ENCODE measurements at places on chromosomes 7 and 10.

DNA sequence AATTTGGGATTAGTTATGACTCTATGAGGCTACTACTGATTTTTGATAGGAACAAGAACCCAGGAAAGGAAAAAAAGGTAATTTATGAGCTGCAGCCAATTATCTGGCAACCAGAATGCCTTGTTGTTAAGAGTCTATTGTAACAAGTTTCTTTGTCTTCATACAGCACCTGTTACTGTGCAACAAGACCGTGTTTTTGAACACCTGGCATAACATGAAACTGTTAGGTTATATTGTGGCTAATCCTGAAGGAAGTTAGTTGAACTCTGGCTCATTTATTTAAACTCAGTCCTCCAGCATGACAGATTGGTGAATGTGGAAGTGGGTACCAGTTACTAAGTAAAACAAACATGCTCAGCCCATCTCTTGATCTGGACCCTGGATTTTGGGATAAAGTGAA is 33.0 kb downstream of the RALA start:
- no peak overlapping the region for H3K4me3 ChIP-seq
- no peak overlapping the region for H3K27ac ChIP-seq
- H3K36me3 ChIP-seq, result no peaks in the 10 kb centered on the region
- no peak for DNase-seq
- H3K27me3 ChIP-seq, result no peaks in the 10 kb centered on the region
- H3K4me1 ChIP-seq, result peaks cover 2% of the 10 kb centered on the region

DNA sequence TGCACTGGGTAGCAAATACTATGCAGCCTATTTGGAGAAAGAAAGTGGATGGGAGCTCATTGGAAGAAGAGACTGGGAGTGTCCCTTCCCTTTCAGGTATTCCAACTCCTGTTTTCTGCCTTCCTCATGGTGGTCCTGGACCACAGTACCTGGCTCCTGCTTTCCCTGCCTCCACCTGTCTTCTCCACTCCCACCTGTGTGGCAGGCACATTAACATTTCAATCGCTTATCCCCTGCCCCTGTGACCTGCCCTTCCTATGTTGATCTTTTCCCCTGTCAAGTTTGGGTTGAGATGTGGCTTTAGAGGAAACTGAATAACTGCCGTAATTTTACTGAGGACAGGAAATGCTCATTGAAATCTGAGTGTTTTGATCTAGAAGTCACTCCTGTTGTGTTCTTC is 415.8 kb upstream of the PODXL start:
- no peak overlapping the region for H3K4me3 ChIP-seq
- H3K27me3 ChIP-seq, result no peaks in the 10 kb centered on the region
- no peak for DNase-seq
- H3K4me1 ChIP-seq, result no peaks in the 10 kb centered on the region
- H3K36me3 ChIP-seq, result no peaks in the 10 kb centered on the region

GRCh38 chr10:3389130-3389529 is 216.5 kb upstream of the PITRM1 start:
- no peaks in the 10 kb centered on the region for H3K4me1 ChIP-seq
- DNase-seq, result no peak
- H3K27ac ChIP-seq, result no peak overlapping the region
- no peak overlapping the region for H3K4me3 ChIP-seq
- no peaks in the 10 kb centered on the region for H3K27me3 ChIP-seq

- no peak overlapping the region for H3K4me3 ChIP-seq
- no peaks in the 10 kb centered on the region for H3K27me3 ChIP-seq
- H3K4me1 ChIP-seq, result no peaks in the 10 kb centered on the region
- DNase-seq, result no peak
- H3K27ac ChIP-seq, result no peak overlapping the region
- no peaks in the 10 kb centered on the region for H3K36me3 ChIP-seq
Observed at GRCh38 chr10:49379596-49380410, 16.1 kb downstream of the DRGX start.

- no peak overlapping the region for H3K4me3 ChIP-seq
- no peaks in the 10 kb centered on the region for H3K27me3 ChIP-seq
Observed at GRCh38 chr7:102916881-102917280, 4.1 kb downstream of the LRRC17 start.

DNA sequence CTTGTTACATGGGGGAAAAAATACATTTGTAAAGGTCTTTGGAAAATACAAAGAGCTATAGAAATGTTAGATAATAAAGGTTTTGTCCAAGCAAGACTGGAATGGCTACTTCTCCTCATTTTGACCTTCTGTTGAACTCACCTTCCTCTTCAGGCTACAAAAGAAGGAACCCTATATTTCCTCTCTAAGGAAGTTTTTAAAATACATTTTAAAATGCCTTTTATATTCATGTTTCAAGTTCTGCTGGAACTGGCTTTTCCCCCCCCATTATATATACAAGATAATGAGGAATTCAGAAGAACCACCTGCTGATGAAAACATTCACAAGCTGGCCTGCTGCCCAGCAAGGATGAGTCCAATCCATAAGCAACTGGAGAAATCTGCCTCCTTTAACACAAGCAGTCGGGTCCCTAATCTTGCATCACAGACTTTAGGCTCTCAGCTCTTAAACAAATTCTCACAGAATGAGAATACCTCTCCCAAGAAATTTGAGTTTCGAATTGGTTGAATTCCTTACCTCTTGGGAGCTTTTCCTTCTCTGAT is 44.6 kb downstream of the MTERF1 start:
- no peak overlapping the region for H3K27ac ChIP-seq
- H3K36me3 ChIP-seq, result no peaks in the 10 kb centered on the region
- DNase-seq, result no peak
- H3K4me3 ChIP-seq, result no peak overlapping the region
- H3K4me1 ChIP-seq, result no peaks in the 10 kb centered on the region

- no peak overlapping the region for H3K4me3 ChIP-seq
- no peak overlapping the region for H3K27ac ChIP-seq
- H3K36me3 ChIP-seq, result no peaks in the 10 kb centered on the region
- H3K4me1 ChIP-seq, result no peaks in the 10 kb centered on the region
- DNase-seq, result no peak
Observed at GRCh38 chr7:50423860-50424259, 26.3 kb downstream of the FIGNL1 start.

DNA sequence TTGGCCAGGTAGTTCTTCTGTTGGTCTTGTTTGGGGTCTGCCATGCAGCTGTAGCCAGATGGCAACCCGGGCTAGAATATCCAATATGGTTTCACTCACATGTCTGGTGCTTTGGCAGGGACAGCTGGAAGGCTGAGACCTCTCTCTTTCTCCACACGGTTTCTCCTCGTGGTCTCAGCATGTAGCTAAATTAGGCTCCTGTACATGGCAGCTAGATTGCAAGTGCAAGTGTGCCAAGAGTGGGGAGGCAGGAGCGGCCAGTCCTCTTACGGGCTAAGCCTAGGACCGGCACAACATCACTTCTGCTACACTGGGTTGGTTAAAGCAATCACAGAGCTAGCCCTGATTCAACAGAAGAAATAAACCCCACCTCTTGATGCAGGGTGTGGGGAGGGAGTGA is 9.3 kb upstream of the PDE1C start:
- H3K36me3 ChIP-seq, result no peaks in the 10 kb centered on the region
- H3K4me3 ChIP-seq, result no peak overlapping the region
- H3K27me3 ChIP-seq, result no peaks in the 10 kb centered on the region

DNA sequence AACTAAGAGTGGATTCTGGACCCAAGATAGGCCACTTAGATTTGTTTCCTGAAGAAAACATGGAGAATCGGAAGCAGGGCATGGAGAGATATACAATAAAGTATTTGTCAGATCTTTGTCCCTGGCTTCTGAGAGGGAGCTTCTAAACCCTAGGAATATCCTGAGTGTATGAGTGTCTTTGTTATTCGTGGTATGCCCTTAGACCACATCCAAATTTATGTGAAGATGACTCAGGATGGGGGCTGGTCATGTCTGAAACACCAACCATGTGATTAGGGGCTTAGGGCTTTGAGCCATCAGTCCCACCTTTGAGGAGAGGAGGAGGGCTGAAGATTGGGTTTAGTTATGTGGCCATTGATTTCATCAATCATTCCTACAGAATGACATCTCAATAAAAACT is 69.7 kb upstream of the PLPP4 start:
- no peaks in the 10 kb centered on the region for H3K27me3 ChIP-seq
- no peak overlapping the region for H3K4me3 ChIP-seq
- no peaks in the 10 kb centered on the region for H3K36me3 ChIP-seq
- H3K4me1 ChIP-seq, result no peaks in the 10 kb centered on the region
- no peak overlapping the region for H3K27ac ChIP-seq

DNA sequence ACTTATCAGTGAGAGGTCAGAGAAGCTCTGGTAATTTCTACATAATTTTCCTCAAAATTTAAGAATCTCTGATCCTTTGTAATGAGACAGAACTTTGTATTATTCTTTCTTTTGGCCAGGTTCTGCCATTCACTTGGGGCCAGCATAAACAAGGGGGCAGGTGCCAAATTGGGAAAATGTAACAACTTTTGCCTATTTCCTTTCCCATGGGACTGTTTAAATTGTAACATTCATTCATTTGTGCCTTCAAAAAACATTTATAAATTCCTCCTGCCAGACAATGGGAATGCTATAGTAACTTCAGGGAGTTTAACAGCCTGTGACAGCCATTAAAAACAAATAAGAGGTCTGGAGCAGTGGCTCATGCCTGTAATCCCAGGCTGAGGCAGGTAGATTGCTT is 12.4 kb downstream of the DYNC1I1 start:
- DNase-seq, result no peak
- H3K4me3 ChIP-seq, result no peak overlapping the region
- no peak overlapping the region for H3K27ac ChIP-seq
- H3K36me3 ChIP-seq, result no peaks in the 10 kb centered on the region

GRCh38 chr7:96285579-96285978 is 36.3 kb downstream of the SLC25A13 start:
- no peak for DNase-seq
- H3K4me1 ChIP-seq, result no peaks in the 10 kb centered on the region
- H3K4me3 ChIP-seq, result no peak overlapping the region
- no peaks in the 10 kb centered on the region for H3K27me3 ChIP-seq
- H3K36me3 ChIP-seq, result no peaks in the 10 kb centered on the region
- H3K27ac ChIP-seq, result no peak overlapping the region

DNA sequence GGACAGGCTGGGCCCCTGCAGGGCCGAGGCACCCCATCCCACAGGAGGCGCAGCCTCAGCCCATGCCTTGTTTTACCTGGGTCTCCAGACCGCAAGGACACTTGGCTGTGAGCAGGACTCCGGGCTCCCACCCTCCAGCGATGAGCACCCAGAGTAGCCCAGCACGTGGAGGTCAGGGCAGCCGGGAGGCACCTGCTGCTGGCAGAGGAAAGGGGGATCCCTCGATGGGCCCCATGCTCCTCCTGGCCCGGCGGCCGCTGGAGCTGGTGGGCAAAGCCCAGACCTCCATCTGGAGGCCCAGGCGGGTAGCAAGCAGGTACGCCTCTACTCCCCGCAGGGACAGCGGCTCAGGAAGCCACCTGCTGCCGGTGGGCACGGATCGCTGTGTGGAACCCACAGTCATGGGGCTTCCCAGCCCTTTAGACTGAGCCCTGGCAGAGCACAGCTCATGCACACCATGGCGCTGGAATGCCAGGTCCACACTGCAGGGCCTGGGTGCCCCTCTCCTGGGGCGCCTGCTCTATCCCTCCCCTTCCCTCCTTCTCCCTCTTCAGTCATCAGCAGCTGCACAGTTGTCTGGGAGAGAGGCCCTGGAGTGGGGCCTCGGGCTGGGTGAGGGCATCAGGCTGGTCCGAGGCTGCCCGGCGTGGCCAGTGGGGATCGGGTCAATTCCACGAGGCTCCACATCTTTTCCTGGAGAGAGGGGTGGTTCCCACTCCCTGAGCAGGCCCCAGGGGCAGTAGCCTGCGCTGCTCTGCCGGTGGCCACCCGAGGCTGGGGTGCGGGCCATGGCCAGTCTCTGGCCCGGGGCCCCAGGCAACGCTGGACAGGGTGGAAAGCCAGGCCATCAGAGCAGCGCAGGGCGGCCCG is 65.7 kb downstream of the PWWP2B start:
- H3K4me3 ChIP-seq, result no peak overlapping the region
- no peaks in the 10 kb centered on the region for H3K27me3 ChIP-seq
- H3K36me3 ChIP-seq, result no peaks in the 10 kb centered on the region
- no peak for DNase-seq
- no peak overlapping the region for H3K27ac ChIP-seq

DNA sequence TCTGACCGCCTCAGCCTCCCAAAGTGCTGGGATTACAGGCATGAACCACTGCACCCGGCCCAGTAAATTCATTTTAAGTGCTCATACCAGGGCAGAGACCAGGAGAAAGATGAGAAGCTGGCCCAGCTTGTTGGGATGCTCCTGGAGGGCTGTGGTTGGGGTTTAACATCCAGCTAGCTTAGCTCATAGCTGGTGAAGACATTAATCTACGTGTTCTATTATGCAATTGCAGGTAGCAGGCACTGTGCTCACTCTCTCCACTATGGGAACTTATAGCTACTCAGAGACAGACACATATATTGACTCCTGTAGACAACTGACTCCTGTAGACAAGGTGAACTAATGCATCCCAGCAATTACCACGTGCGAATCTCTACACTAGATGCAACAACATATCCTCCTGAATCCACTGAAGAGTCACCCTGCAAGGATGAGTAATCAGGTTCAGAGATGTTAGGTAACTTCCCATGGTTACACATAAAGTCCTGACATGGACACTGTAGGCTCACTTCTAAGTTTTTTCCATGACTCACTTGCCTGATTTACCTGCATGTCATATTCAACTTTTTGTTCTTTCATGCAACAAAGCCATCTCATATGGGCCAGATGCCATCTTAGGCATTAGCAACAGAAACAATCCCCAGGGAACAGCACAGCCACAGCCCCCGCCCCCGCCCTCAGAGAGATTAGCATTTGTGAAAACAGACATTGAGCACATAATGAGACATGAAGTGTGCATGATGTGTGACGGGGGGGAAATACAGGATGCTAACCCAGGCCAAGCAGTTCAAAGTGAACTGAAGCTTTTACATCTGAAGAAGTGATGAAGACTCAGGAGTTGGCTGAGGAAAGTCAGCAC is 37.2 kb downstream of the ERLIN1 start:
- H3K4me3 ChIP-seq, result no peak overlapping the region
- DNase-seq, result no peak
- no peaks in the 10 kb centered on the region for H3K4me1 ChIP-seq
- no peaks in the 10 kb centered on the region for H3K36me3 ChIP-seq
